ENCODE measurements at places on chromosomes 5 and 9.

DNA sequence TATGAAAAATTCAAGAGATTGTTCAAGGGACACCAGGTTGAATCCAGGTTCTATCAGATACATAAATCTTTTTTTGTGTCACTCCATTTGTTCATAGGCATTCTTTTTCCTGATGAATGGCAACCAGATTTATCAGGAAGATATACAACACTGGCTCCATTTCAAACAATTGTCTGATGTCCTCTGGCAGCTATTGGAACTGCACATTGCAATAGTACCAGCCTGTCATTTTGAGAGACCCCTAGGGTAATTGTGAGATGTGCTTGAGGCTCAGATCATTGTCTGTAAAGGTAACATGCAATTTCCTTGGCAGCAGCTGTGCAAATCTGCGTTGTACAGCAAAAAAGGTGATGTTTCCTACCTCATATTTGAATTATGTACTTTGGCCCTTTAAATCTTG, 25.9 kb downstream of the KCTD16 start:
- DNase-seq, result no peak

GRCh38 chr5:61559146-61559545, 227.1 kb downstream of the ZSWIM6 start:
- DNase-seq, result no peak

DNA sequence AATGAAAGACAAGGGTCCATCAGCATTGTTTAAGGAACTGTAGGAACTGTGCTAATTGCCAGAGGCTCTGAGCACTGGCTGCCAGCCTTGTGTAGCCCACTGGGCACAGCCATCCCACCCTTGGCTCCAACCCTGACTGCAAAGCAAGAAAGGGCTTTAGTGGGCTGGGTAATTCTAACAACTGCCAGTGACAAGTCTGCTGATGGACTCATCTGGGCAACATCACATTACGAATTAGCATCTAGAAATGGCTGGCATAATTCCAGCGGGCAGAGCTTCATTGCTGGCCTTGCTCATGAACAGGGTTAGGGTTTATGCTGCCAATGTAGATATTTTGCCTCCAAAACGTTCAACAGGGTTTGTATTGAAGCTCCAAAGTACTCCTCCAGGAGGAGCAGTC, 326.9 kb downstream of the ARHGEF28 start:
- no peak for DNase-seq

- DNase-seq, result no peak
These were observed 40.1 kb upstream of the CCNH start for GRCh38 chr5:87452837-87453236.

DNA sequence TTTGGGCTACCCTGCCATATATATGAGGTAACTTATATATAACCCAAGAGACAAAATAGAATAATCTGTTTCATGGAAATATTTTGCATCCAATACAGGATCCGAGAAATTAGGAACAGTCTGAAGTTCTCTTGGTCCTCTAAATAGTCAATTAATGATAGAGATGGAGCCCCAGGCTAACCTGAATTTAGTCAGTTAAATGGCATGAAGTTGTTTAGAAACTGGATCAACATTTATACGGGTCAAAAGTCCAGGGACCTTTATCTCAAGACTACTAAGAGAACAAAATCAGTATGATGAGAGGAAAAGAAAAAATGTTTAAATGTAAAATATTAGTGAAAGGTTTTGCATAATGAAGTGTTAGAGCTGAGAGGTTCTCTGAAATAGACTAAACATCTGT, 303.3 kb upstream of the ACTBL2 start:
- DNase-seq, result no peak
